BE2C (cell line): ENCODE measurements at places on chromosomes 6 and 20.

- peak; percentile 78 for DNase-seq
Observed at GRCh38 chr20:8454137-8454712, 322.2 kb downstream of the PLCB1 start.

- DNase-seq, result peak; percentile 60
Observed at GRCh38 chr6:137341681-137342195, 122.6 kb upstream of the IFNGR1 start.

- no peak for DNase-seq
Observed at GRCh38 chr6:137728386-137729349, 138.4 kb upstream of the TNFAIP3 start.

- peak; percentile 37 for DNase-seq
Observed at GRCh38 chr6:134510920-134511319, 193.0 kb upstream of the SGK1 start.

DNA sequence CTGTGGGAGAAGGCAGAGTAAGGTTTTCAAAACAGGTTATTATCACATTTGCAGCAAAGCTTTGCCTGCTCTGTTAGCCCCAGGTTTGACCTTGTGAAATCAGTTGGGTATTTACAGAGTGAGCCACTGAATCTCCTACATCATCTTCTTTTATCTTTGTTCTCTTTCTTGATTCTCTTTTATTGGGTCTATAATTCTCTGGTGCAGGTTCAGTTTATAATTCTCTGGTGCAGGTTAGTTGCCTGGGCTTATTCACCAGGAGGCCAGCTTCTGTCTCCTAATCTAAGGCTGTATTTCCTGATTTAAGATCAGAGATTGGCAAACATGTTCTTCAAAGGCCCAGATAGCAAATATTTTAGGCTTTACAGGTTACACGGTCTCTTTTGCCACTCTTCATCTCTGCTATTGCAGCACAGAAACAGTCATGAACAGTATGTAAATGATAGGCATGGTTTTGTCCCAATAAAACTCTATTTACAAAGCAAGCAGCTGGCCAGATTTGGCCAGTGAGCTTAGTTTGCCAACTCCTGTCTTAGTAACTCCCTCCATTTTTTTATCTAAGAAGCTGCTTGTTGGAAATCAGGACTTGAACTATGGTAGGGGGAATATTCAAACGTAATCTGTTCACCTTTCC, 205.0 kb upstream of the RIMS1 start:
- DNase-seq, result no peak

- peak; percentile 30 for DNase-seq
Observed at GRCh38 chr20:36462440-36463211, 78.7 kb upstream of the MYL9 start.

DNA sequence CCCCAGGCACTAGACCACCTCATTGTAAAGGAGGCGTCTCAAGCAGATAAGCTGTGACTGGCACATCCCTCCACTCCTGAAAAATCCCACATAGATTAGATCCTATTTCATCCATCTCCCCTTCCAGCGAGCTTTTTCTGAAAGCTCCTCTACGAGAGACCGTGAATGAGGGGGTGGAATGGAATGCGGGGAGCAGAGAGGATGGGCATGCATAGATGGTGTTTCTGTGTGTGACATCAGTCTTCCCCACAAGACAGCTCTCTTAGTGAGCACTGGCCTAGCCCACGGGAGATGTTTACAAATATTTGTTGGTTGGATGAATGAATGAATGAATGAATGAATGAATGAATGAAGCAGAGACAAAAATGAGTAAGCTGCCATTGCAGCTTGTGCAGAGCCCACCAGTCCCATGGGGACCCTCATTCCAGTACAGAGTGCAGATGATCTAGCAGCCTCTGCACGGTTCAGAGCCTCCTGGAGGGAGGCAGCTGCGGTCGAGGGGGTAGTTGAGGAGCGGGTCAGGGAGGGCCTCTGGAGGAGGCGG, 98.4 kb downstream of the DLGAP4 start:
- no peak for DNase-seq

DNA sequence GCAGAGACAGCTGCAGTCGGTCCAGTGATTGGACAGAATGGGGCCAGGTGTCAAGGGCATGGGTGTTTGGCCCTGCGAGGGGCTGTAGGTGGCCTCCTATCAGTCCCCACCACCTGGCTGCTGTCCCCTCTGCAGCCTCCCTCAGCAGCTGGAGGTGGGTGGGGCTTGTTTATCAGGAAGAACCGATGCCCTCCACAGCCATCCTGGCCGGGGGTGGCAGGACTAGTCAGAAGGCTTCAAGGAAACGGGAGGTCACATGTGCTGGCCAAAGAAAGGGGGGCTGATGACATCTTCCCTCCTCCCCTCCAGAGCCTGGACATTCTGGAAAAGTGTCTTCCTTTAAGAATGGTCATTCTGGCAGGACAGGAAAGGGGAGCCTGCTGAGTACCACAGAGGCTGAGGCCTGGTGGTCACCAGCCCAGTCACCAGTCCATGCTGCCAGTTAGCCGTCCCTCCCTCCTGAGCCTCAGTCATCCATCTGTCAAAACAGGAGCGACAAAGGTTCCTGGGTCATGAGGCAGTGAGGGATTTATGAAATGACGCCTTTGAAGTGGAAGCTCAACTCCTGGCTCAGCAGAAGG, 4.1 kb downstream of the FAM210B start:
- DNase-seq, result no peak

DNA sequence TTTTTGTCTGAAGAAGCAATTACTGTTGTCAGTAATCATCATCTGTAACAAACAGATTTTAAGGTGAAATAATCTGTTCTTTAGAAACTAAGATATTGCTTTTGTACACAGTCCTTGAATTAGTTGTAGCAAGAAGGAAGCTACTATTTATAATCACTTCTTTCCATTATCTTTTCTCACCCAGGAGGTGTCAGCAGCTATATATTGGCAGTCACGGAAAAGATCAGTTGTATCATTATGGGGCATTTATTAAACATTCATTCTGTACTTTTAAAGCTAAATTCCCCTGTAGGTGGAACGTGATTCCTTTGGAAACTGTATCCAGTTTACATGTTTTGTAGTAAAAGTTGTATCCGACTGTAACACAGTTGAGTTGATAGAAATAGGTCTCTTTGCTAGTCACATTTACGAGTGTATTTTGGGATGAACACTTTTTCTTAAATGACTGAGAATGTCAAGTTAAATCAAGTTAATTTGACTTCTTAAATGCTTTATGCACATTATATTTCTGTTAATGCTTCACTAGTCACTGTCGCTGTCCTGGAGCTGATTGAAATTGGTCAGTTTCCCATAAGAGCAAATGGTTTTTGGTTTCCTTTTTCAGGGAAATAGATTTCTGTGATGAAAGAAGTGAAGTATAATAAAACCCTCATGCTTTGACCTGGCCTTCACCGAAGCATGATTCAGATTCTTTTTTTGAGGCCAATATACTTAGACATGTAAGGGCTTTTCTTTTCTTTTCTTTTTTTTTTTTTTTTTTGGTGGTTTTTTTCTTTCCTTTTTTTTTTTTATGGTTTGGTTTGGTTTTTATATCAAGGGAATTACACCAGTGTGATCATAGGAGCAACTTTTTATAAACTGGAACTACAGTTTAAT, 5.1 kb downstream of the QKI start:
- DNase-seq, result no peak

- DNase-seq, result no peak
Observed at GRCh38 chr6:111845441-111845871, 27.8 kb downstream of the FYN start.

- DNase-seq, result no peak
Observed at GRCh38 chr6:87832025-87832825, 130.2 kb upstream of the AKIRIN2 start.

DNA sequence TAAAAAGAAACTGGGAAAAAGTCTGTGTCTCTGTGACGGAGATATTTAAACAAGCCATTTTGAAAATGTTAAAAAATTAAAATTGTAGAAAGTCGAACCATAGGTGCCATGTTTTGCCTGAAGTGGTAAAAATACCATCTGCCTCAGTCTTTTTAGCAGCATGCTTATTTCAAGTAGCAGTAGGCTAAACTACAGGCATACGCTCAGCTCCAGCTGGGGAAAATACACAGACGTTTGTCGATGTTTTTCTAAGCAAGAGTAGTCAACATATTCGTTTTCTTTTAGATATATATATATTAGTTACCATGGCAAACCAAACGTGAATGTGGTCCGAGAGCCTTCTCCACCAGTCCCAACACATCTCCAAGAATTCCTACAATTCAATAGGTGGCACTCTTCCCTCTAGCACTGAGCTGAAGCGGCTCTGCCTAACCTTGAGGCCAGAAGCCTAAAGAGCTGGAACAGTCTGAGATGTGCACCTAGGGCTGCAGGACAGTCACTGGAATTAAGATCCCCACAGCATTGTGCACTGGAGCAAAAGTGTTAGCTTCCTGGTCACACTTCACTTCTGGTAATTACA, 70.2 kb upstream of the BEND3 start:
- DNase-seq, result peak; percentile 54

DNA sequence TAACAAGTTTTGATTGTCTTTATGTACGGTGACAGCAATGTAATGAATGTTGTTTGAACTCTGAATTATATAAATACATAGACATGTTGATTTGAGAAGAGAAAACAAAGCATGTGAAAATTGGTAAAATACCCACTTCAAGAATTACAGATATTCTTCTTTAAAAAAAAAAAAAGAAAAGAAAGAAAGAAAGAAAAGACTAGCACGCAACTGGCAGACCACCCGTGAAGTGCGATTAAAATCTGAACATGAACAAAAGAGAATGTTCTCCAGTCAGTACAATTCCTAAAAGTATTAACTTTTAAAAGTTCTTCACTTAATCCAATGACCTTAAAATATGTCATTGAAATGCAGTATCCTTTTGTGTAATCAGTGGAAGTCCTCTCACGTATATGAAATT, 434.9 kb downstream of the TFAP2A start:
- DNase-seq, result no peak

- DNase-seq, result no peak
Observed at GRCh38 chr6:74731931-74732330, 473.9 kb downstream of the COL12A1 start.

- DNase-seq, result no peak
Observed at GRCh38 chr20:1720845-1721475, 63.4 kb upstream of the SIRPG start.

DNA sequence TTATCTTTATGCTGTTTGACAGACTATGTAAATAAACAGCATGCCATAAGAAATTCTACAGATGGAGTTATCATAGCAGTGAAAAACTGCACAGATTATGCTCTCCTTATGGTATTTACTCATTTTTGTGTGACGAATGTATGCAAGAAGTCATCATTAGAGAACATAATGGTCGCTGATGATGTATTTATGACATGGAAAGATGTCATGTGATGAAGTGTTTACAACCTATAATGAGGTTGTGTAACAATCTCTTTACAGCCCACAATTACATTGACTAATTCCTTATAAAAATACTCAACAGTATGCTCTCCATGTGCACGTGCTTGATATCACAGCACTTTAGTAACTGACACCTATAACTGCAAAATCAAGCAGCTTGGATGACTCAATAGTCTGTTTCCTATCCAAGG, 192.4 kb downstream of the BMP2 start:
- DNase-seq, result no peak

GRCh38 chr6:85677234-85677956, 34.7 kb upstream of the SYNCRIP start:
- no peak for DNase-seq

DNA sequence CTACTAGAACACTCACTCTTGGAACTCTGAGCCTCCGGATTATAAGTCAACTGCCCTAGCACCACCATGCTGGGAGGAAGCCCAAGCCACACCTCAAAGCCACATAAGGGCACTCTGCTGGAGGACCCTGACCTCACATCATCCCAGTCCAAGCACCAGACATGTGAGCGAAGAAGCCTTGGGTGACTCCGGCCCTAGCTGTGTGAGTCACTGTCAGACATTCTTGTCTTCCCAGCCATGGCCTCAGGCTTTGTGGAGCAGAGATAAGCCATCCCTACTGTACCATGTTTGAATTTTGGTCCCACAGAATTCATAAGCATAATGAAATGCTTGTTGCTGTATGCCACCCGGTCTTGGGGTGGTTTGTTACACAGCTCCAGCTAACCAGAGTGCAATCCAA, 247.7 kb downstream of the SOD2 start:
- DNase-seq, result no peak

GRCh38 chr6:127032971-127033370, 85.5 kb upstream of the RSPO3 start:
- no peak for DNase-seq

DNA sequence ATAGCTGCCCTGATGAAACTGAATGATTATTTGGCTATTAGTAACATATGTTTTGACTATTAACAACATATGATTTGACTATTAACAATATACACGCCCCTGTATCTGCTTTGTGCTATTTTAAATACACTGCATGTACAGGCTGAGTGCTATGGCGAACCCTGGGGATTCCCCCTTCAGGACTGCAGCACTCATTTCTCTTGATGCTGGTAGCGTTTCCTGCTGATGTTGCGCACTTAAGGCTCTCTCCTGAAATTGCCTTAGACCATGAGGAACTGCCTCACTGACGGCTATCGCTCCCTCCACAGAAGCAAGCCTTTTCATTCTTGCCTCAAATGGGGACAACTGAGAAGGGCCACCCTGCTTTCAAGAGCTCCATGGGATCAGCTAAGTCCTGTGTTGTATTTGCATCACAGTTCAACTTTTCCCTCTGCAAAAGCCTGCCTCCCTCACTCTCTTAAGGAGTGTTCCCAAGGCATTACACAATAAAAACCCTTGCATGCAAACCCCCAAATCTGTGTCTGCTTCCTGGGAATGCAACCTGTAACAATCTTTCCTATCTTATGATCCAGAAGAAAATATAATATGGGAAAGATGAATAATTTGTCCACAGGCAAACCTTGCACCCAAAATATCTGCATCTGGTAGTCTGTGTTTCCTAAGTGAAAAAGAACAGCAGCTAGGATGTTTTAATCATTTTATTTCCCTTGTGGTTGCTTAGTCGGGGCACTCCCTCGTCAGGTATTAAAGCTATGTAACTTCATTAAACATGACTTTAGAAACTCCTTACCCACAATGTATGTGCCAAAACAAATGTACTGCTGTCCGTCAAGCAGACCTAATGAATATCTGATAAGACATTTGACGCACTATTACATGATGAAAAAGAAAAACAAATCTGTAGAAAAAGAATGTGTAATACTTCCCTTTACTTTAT, 456.4 kb downstream of the COL12A1 start:
- no peak for DNase-seq

GRCh38 chr6:40471243-40471642, 115.9 kb downstream of the LRFN2 start:
- no peak for DNase-seq

- no peak for DNase-seq
Observed at GRCh38 chr6:55916188-55916587, 40.8 kb upstream of the BMP5 start.

DNA sequence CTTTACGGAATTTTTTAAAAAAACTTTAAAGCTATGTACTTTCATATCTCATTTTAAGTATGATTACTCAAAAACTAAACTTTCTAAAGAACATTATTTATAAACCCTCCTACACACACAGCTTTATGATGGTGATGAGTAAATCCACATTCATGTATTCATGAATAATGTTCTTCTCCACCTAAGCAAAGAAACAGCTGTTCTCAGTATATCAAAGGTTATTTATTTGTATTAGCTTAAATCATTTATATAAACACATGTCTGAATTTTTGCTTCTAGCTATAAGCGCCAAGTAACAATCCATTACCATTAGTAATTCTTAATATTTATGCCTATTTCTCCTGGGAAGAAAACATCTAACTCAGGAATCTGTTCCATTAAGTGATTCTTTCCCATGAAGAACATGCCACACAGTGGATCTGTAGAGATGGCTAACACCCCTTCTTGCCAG, 63.3 kb downstream of the SMLR1 start:
- no peak for DNase-seq

- DNase-seq, result no peak
Observed at GRCh38 chr6:3355011-3355357, 96.2 kb downstream of the PSMG4 start.

GRCh38 chr20:44361021-44361420, 5.5 kb downstream of the HNF4A start:
- DNase-seq, result no peak
